ENCODE measurements at places on chromosomes 2 and 18. TPM values are rescaled to one million over a fixed set of nuclear protein-coding genes. Genes with fewer than 3 reads are reported as not detected.

The PFN4 gene
- total RNA-seq = not detected

The UGT1A8 gene
- not detected for total RNA-seq

The CDH19 gene
- total RNA-seq = 40.6 TPM

The SNRNP27 gene
- total RNA-seq = 59.4 TPM

The CCDC74A gene
- 10.5 TPM for total RNA-seq

The FKBP1B gene
- 5.3 TPM for total RNA-seq

The NAT8 gene
- not detected for total RNA-seq

The DOCK10 gene
- 4.5 TPM for total RNA-seq

The SUCLG1 gene
- 76.8 TPM for total RNA-seq

The HNMT gene
- 45.3 TPM for total RNA-seq

The CHRNA1 gene
- total RNA-seq = not detected

The SCN9A gene
- total RNA-seq = 4.8 TPM

The PTPRM gene
- 98.9 TPM for total RNA-seq

DNA sequence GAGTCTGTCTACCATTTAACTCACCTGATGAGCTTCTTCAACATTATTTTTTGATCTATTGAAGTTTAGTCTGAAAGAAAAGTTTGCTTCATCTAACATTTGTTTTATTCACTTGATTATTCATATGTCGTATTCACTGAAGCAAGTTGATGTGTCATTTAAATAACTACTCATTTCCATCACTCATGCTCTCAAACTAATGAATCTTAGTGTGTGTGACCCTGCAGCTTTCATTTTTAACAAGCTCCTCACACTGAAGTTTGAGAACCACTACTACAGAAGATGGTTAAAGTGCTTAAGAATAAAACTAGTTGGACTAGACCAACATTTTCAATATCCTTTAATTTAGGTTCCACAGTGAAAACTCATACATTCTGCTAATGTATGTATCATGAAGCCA lies 1.8 kb upstream of the ABI2 start:
- ATAC-seq = no peak

GRCh38 chr2:129747500-129748125 lies 231.9 kb upstream of the RAB6C start:
- ATAC-seq = no peak

DNA sequence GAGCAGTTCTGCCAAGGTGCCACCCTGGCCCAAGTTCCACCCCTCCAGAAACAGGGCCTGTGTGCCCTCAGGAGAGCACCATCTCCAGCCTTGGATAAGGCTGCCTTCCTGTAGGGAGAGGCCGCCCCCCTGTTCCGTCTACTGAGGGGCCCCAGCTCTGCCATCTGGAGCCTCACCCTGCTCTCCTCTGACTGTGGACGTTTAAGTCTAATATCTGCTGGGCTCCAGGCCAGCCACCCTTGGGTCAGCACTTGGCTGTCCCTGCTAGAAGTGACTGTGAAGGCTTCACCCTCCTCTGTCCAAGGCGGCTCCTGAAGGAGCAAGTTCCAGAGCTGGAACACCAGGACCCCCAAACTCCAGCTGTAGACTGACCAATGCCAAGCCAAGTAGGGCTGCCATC lies 26.3 kb downstream of the RHOB start:
- no peak for ATAC-seq

DNA sequence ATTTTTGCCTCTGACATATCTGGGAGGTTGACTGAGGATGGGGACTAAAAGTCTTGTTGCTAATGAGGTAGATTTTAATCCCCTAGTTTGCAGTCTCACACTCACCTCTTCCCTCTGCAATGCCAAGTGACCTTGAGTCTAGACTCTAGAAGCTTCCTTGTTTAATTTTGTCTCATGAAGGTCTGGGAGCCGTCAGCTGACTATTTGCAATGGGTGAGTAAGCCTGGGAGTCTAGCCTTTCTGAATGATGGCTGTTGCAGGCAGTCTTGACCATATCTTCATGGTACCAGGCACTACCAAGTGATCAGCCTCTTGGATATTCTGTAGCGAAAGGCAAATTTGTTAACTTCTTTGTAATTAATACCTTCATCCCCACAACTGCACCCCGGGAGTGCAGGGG lies 61.2 kb downstream of the ARHGAP15 start:
- no peak for ATAC-seq

GRCh38 chr2:70371753-70372152 lies 69.9 kb upstream of the FAM136A start:
- ATAC-seq = no peak

GRCh38 chr2:127508631-127509034 lies 17.7 kb downstream of the IWS1 start:
- ATAC-seq = peak; percentile 91

DNA sequence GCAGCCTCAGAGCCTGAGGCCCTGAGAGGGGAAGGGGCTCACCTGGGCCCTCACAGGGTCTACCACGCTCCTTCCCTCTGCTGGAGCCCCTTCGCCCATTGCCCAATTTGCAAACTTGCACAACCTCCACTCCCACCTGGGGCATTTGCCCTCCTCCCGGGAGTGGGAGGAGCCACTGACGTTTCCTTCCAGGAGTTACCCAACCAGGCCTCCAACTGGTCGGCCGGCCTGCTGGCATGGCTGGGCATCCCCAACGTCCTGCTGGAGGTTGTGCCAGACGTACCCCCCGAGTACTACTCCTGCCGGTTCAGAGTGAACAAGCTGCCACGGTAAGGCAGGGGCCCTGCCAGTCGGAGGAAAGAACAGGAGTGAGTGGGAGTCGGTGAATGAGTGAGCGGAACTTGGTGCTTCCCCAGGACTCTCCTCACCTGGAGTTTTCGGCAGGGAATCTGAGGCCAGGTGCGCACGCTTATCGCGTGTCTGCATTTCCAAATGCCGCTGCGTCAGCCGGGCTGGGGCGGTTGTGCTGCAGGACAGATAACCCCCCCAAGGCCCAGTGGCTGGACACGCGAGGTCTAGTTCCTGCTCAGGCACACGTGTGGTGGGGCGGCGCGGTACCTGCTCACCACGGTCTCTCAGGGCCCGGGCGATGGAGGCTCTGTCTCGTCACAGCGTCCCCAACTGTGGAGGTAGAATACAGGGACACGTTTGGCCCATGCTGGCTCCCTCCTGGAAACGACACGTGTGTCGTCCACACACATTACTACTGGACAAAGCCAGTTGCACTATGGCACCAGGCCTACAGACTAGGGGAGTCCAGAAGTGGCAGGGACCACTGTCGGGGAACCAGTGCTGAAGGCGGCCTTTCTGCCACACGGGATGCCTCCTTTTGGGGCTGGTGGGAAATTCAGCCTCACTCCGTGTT lies 11.7 kb downstream of the ANO7 start:
- ATAC-seq = no peak

DNA sequence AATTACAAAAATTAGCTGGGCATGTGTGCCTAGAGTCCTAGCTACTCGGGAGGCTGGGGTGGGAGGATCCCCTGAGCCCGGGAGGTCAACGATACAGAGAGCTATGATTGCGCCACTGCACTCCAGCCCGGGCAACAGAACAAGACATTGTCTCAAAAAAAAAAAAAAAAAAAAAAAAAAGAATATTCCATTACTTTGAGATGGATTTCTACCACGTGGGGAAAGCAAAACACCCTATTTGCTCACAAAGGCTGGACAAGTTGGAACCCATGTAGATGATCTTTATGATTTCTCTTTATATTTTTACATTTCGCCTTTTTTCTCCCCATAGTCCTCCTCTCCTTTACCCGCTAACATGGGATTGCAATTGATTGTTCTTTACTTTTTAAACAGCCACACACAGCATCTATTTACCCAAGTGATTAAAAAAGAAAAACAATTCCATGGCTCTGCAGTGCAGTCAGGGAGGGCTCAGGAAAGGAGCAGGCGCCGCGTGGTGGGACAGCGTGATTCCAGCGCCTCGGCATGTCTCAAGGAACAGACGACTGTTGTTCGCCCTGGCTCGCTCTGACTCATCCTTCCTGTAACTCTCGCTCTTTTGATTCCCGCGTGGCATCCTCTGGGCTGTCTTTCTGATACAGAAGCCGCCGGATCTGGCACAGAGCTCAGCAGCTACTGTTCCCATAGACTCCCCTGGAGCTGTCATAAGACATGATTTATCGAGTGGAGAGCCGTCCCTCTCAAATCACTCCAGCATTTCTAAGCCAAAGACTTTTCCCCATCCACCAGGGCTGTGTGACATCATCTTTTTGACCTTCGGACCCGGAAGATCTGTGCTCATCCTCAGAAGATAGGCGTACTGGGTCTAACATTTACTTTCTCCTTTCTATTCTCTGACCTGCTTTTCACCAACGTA lies 230.4 kb upstream of the AGAP1 start:
- peak; percentile 71 for ATAC-seq

DNA sequence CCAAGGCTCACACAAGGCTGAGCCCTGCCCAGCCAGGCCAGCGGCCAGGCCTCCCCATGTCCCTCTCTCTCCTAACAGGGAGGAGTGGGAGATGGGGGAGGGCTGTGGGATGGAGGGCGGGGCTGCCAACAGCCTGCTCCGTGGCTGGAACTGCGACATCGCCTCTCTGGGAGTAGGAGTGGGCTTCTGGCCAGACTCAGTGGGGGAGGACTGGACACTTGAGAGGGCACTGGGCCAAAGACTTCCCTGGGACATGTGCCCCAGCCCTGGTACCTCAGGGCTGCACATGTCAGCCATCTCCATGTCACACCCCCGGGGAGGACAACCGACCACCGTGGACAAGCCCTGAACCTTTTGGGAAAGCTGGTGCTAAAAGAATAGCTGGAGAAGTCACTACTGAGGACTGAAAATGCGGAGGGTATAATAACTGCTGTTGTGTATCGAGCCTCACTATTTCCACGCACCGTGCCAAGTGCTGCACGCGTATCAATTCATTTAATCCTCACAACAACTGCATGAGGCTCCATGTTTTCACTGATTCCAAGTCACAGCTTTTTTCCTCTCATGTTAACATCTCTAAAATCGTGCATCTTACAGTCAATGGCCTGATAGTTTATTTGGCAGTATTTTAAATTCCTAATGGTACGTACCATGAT lies 127.3 kb downstream of the MSH2 start:
- no peak for ATAC-seq

- no peak for ATAC-seq
These were observed 81.7 kb upstream of the DNAJC10 start for GRCh38 chr2:182634386-182634785.

- ATAC-seq = no peak
These were observed 2.3 kb downstream of the INPP5D start for GRCh38 chr2:233062451-233062850.

DNA sequence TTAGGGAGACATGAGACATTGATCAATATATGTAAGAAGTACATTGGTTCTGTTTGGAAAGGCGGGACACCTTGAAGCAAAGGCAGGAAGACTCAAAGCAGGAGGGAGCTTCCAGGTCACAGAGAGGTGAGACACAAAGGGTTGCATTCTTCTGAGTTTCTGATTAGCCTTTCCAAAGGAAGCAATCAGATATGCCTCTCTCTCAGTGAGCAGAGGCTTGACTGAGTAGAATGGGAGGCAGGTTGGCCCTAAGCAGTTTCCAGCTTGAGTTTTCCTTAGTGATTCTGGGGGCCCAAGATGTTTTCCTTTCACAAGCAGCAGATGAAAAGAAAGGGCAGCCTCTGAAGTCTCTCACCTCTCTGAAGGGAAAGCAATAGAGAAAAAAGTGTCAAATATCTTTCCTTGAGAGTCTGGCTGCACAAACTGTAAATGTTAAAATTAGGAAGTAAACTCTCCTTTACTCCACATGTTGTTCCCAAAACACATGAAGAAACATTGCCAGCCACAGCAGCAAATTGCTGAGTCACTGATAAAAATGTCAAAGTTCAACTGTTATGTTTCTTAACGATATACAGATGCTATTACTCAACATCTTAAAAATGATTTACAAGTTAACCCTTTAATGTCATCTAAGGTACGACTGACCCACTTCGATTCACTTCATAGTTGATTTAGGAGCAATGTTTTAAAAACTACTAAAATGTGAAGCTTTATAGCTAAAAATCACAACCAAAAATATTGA lies 40.3 kb downstream of the CYB5A start:
- ATAC-seq = peak; percentile 49

GRCh38 chr2:143719406-143719805 lies 590.2 kb downstream of the ARHGAP15 start:
- ATAC-seq = no peak

- peak; percentile 17 for ATAC-seq
These were observed 57.6 kb downstream of the ATOH8 start for GRCh38 chr2:85811180-85812093.

DNA sequence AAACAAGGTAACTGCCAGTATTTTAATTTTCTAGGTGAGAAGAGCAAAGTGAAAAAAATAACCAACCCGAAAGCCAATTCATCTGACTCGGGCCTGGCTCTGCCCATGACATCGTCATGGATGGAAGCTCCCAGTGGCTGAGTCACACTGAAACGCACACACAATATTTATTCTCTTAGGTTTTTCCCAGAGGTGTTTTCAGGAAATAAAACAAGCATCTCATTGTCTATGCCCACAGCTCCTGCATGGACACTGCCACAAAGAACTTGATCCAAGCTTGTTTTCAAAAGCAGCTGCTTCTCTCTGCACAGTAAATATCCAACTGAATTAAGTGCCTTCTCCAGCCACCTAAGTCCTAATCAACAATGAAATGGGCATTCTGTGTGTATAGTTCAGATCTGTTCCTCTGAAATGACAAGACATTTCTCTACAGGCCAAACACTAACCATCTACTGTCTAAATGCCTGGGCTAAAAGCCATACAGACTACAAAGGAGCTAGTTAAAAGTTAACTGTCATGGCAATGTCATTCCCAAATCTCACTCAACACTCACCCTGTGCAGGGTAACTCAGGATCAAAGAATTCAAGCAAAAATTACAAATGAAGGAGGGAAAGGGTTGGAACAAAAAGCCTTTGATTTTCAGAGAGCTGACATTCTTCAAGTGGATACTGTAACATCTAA lies 62.9 kb downstream of the RPL31 start:
- no peak for ATAC-seq

GRCh38 chr2:142870526-142870925 lies 6.9 kb upstream of the KYNU start:
- no peak for ATAC-seq

GRCh38 chr2:9275399-9275798 lies 68.8 kb downstream of the ASAP2 start:
- ATAC-seq = no peak

DNA sequence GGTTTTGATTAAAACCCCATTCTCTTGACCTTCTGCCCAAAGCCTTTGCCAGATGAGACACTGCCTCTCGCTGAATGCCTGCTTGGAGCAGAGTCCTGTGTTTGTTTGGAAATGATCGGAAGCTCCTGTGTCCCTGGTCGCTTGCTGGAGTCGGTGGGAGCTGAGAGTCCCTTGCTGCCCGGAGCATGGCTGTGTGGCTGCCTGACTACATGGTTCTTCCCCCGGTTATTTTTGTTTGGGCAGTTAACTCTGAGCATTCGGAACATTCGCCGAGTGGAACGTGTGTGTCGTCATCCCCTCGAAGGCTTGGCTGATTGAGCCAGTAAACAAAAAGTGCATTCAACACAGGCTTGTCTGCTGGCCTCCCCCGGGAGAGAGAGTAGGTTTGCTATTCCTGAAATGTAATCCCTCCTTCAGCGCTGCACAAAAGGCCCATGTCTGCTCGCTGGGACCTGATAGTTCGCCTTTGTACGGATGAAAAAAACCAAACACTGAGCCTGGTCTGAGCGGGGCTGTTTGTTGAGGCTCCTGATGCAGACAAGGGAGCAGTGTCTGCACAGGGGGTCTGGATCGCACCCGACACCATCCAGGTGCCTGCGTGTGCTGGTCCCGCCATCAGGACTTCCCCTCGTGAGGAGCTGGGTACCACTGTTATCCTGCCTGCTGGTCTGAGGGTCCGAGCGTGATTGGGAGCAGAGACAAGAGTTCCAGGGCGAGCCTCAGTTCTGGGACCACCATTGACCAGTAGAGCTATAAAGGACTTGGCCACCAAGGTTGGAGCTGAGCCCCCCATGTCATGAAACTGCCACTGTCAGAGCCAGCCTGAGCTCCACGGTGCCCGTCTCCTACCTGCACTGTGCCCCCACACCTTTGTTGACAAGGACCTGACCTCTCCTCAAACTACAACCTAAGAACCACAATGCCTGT lies 83.8 kb downstream of the AGAP1 start:
- peak; percentile 31 for ATAC-seq
